CD4-positive, alpha-beta memory T cell (primary cell): ENCODE measurements at places on chromosomes 5 and 9. TPM values are rescaled to one million over a fixed set of nuclear protein-coding genes. Genes with fewer than 3 reads are reported as not detected.

The HTR4 gene
- not detected for total RNA-seq

DNA sequence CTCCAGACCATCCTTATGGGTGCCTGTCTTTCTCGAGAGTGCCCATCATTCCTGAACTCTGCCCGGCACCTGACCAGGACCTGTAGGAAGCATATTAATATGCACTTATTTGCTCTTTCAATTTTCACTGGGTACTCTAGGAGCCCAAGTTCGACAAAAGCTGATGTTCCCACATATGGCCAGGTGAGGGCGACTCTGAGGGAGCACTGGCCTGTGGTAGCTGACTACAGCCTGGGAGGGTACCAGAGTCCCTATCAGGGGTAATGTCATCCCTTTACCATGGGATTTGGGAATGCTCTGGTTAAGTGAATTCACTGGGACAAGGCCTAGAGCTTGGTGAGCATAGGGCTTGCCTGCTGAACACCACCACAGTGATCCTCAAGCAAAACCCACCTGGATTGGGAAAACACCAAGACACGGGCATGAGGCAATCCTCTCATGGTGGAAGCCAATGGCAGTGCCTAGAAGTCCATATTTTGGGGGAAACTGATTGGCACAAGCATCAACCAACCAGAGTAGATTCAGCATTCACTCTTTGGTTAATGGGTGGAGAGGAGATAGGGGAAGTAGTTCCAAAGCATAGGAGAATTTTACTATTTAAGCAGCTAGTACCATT is 112.2 kb downstream of the MTX3 start:
- no peaks in the 10 kb centered on the region for H3K36me3 ChIP-seq
- no peak overlapping the region for H3K27ac ChIP-seq
- H3K4me3 ChIP-seq = no peak overlapping the region
- no peaks in the 10 kb centered on the region for H3K27me3 ChIP-seq

The BTNL8 gene
- total RNA-seq = not detected

- H3K4me1 ChIP-seq = no peaks in the 10 kb centered on the region
- no peaks in the 10 kb centered on the region for H3K27me3 ChIP-seq
- H3K4me3 ChIP-seq = no peak overlapping the region
Observed at GRCh38 chr5:167393358-167393757, 898.1 kb upstream of the WWC1 start.

- no peak for DNase-seq
- no peaks in the 10 kb centered on the region for H3K36me3 ChIP-seq
- H3K4me1 ChIP-seq = peaks cover 13% of the 10 kb centered on the region
Observed at GRCh38 chr9:94014066-94014654, 59.0 kb upstream of the BARX1 start.

The SLC6A7 gene
- not detected for total RNA-seq

GRCh38 chr9:110712955-110713354 is 44.4 kb downstream of the MUSK start:
- no peaks in the 10 kb centered on the region for H3K4me1 ChIP-seq
- no peaks in the 10 kb centered on the region for H3K36me3 ChIP-seq
- no peak overlapping the region for H3K4me3 ChIP-seq
- no peaks in the 10 kb centered on the region for H3K27me3 ChIP-seq
- DNase-seq = no peak
- no peak overlapping the region for H3K27ac ChIP-seq

The PKN3 gene
- 2.6 TPM for total RNA-seq

DNA sequence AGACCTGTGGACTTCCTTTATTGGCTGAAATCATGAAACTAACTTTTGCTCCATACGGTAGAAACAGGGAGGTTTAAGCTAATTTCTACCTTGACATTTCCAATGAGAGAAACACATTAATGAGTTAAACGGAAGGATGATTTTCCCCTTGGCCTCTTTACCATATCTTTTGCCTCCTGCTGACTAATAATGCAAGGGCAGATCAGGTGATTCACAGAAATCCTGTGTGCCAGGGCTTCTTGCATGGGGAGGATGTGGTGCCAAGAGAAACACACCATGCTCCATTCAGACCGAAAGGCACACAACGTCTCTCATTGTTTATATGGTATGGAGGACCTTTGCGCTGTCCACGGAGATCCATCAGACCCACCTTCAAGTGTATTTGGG is 17.4 kb upstream of the PRLR start:
- H3K36me3 ChIP-seq = no peaks in the 10 kb centered on the region
- no peaks in the 10 kb centered on the region for H3K4me1 ChIP-seq
- no peak for DNase-seq
- no peak overlapping the region for H3K4me3 ChIP-seq

DNA sequence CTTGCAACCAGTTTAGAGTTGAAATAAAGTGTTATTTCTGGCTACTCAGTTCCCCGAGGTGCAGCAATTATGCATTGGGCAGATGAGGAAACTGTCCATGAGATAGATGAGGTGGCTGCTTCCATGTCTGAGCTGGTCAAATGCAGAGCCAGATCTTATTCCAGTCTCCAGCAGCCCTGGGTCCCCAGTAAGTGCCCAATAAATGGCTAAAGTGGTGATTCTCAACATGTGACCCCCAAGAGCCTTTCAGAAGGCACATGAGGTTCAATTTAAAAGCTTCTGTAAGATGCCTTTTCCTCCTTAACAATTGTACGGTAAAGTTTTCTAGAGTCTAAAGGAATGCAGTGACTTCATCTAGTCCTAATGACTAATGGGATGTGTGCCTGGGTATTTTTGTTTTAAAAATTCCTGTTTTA is 17.5 kb downstream of the ATOX1 start:
- H3K27me3 ChIP-seq = no peaks in the 10 kb centered on the region
- H3K27ac ChIP-seq = no peak overlapping the region
- DNase-seq = no peak
- H3K4me3 ChIP-seq = no peak overlapping the region
- no peaks in the 10 kb centered on the region for H3K36me3 ChIP-seq
- H3K4me1 ChIP-seq = peaks cover 25% of the 10 kb centered on the region

The NR2F1 gene
- total RNA-seq = not detected

- no peak overlapping the region for H3K4me3 ChIP-seq
- no peaks in the 10 kb centered on the region for H3K36me3 ChIP-seq
- no peaks in the 10 kb centered on the region for H3K27me3 ChIP-seq
- no peak for DNase-seq
- no peak overlapping the region for H3K27ac ChIP-seq
Observed at GRCh38 chr5:61081741-61082140, 80.5 kb downstream of the SMIM15 start.

- H3K36me3 ChIP-seq = no peaks in the 10 kb centered on the region
- H3K27ac ChIP-seq = no peak overlapping the region
- no peak for DNase-seq
- H3K4me3 ChIP-seq = no peak overlapping the region
- H3K27me3 ChIP-seq = no peaks in the 10 kb centered on the region
Observed at GRCh38 chr5:3657364-3658022, 61.9 kb downstream of the IRX1 start.

GRCh38 chr9:117742131-117742530 is 37.9 kb downstream of the TLR4 start:
- H3K4me1 ChIP-seq = no peaks in the 10 kb centered on the region
- H3K36me3 ChIP-seq = no peaks in the 10 kb centered on the region
- no peak for DNase-seq
- H3K27ac ChIP-seq = no peak overlapping the region

GRCh38 chr5:35131723-35132122 is 84.0 kb upstream of the AGXT2 start:
- H3K4me1 ChIP-seq = peaks cover 15% of the 10 kb centered on the region
- H3K4me3 ChIP-seq = no peak overlapping the region
- H3K27me3 ChIP-seq = no peaks in the 10 kb centered on the region
- no peaks in the 10 kb centered on the region for H3K36me3 ChIP-seq

GRCh38 chr5:15326932-15327331 is 173.0 kb upstream of the FBXL7 start:
- H3K27me3 ChIP-seq = no peaks in the 10 kb centered on the region
- H3K36me3 ChIP-seq = no peaks in the 10 kb centered on the region

DNA sequence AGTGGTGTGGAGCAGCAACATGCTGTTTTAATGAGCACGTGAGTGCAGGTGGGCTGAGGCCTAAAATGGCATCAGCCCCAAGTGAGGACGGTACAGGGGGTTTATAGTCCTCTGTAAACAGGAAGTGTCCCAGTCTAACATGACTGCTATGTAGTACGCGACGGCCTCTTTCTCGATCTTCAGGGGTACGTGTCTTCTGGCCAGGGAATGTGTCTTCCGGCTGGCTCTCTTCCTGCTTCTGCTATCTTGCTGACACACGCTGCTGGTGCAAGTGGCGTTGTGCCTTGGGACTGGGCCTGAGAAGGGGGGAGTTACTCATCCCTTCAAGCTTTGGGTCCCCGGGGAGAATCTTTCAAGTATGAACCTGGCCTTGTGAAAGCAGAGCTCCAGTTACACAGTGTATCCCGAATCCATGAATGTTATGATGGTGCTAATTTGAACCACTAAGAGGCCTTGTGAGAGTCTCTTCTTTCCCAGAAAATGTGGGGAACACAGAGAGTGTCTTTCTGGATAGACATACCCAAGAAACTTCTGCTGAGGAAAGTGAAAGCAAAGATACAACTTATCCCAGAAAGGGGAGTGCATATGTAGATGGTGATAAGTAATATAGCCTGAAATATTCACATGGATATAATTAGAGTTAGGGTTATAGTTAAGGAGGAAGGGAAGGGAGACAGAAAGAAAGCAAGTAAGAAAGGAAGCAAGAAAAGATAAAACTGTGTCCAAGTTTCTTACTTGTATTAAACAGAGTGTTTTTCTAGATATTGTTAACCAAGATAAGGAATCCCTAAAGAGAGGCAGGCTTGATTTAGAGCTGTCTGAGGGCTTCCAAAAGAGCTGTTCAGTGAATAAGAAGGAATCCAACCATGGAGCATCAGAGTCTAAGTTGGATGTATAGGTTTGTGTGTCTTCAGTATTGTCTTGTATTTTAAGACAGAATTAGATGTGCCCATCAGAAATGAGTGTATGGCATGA is 35.5 kb upstream of the ANXA2R start:
- H3K4me3 ChIP-seq = no peak overlapping the region
- H3K36me3 ChIP-seq = peaks cover 21% of the 10 kb centered on the region
- H3K27ac ChIP-seq = no peak overlapping the region
- H3K27me3 ChIP-seq = no peaks in the 10 kb centered on the region
- DNase-seq = no peak

DNA sequence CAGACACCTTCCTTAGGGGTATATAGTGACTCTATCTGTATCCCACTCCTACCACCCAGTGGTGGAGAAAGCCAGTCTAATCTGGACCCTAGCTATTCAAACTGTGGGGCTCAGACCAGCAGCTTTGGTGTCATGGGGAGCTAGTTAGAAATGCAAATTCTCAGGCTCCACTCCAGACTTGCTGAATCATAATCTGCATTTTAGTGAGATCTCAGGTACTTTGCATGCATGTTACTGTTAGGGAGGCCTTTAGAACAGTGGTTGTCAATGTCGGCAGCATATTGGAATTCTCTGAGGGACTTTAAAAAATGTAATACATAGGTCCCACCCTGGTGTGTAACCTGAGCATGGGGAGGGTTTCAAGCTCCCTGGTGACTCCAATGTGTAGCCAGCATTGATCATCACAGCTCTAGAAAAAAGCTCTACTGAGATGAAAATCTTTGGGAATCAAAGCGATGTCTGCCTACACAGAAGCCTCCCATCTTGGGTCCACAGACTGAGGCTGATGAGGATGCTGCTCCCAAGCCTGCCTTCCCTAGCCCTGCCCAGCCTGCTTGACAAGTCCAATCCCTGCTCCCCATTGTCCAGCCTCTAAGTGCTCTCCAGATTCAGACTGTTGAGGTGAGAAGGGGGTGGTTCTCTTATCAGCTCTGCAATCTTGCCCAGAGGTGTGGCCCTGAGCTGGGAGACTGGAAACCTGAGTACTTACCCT is 11.9 kb upstream of the GM2A start:
- no peaks in the 10 kb centered on the region for H3K36me3 ChIP-seq
- peaks cover 21% of the 10 kb centered on the region for H3K4me1 ChIP-seq
- DNase-seq = no peak
- no peak overlapping the region for H3K4me3 ChIP-seq

The ZFP2 gene
- total RNA-seq = 2.4 TPM

GRCh38 chr9:22922222-22922621 is 475.6 kb downstream of the DMRTA1 start:
- H3K27me3 ChIP-seq = no peaks in the 10 kb centered on the region
- no peak overlapping the region for H3K27ac ChIP-seq
- H3K4me3 ChIP-seq = no peak overlapping the region

GRCh38 chr9:6479959-6480358 is 67.0 kb downstream of the UHRF2 start:
- DNase-seq = no peak
- H3K4me3 ChIP-seq = no peak overlapping the region
- peaks cover 46% of the 10 kb centered on the region for H3K36me3 ChIP-seq
- no peak overlapping the region for H3K27ac ChIP-seq
- no peaks in the 10 kb centered on the region for H3K27me3 ChIP-seq

GRCh38 chr5:10518347-10518746 is 45.5 kb upstream of the ANKRD33B start:
- no peak overlapping the region for H3K27ac ChIP-seq
- H3K4me1 ChIP-seq = no peaks in the 10 kb centered on the region
- no peaks in the 10 kb centered on the region for H3K27me3 ChIP-seq
- no peak overlapping the region for H3K4me3 ChIP-seq
- H3K36me3 ChIP-seq = no peaks in the 10 kb centered on the region
- no peak for DNase-seq

The MEGF10 gene
- total RNA-seq = not detected

The GABRB2 gene
- not detected for total RNA-seq

- no peak for DNase-seq
- no peaks in the 10 kb centered on the region for H3K4me1 ChIP-seq
- H3K27me3 ChIP-seq = no peaks in the 10 kb centered on the region
- no peak overlapping the region for H3K27ac ChIP-seq
Observed at GRCh38 chr9:84241817-84242373, 98.7 kb downstream of the SLC28A3 start.

DNA sequence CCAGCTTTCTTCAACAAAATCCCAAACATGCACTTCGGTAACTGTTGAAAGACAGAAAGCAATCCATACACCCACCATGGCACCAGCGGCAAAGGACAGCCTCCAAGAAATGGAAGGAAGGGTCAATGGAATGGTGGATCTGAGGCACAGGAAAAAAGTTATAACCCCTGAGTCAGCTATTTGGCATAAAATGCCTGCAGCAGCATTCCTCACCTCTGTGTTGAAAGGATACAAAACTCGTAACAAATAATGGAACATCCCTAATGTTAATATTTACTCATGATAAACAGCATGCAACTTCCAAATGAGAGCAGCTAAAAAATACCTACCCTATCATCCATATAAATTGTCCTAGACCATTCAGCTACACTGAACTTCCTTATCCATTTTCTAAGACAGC is 9.4 kb downstream of the FBXW11 start:
- peaks cover 20% of the 10 kb centered on the region for H3K4me1 ChIP-seq
- H3K27ac ChIP-seq = no peak overlapping the region
- H3K36me3 ChIP-seq = no peaks in the 10 kb centered on the region
- no peak for DNase-seq

DNA sequence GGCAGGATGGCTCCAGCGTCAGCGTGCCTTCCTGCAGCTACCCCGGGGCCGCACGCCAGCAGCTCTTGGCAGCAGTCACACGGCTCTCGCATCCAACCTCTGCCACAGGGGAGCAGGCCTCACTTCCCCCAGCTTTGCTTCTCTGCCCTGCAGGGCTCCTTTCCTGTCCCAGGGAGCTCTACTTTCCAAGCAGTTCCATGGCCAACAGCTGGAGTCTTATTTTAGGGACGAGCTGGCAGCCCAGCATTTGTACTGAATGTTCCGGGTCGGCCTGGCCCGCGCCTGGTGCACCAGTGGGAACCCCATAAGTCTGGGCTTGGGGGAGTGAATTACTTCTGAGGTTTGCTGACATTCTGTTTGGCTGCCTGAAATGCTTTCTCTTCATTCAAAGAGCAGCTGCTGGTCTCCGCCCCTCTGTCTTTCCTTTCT is 34.6 kb downstream of the GADD45G start:
- no peaks in the 10 kb centered on the region for H3K36me3 ChIP-seq
- no peak overlapping the region for H3K27ac ChIP-seq
- H3K4me3 ChIP-seq = no peak overlapping the region
- H3K4me1 ChIP-seq = no peaks in the 10 kb centered on the region
